Activated CD4-positive, alpha-beta T cell treated with anti-CD3 and anti-CD28 coated beads, Interleukin-2, amount 10 ng/mL, durations not matched to agents 7 days and 5 days (primary cell): ENCODE measurements at places on chromosomes 11 and 22. TPM values are rescaled to one million over a fixed set of nuclear protein-coding genes. Genes with fewer than 3 reads are reported as not detected.

GRCh38 chr11:18720808-18721560 is 5.0 kb downstream of the IGSF22 start:
- no peaks in the 10 kb centered on the region for H3K36me3 ChIP-seq
- no peak overlapping the region for H3K27ac ChIP-seq
- H3K27me3 ChIP-seq = peaks cover 8% of the 10 kb centered on the region
- peak overlapping the region; percentile 73 for H3K4me3 ChIP-seq

Gene LAYN
- total RNA-seq = 0.89 TPM

DNA sequence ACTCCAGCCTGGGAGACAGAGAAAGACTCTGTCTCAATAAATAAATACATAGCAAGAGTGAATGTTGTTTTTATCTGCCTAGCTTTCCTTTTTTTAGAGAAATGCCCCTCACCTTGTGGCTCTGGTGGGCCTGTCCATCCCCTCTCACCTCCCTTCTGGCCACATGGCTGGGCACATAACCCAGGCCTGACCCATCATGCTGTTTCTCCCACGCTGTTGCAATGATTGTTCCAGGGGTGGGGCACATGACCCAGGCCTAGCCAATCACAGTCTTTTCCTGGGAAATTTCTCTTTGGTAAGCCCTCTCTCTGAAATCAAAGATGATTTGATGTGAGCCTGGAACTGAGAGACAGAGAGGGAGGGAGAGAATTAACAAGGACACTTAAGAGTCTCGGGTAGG is 5.5 kb upstream of the CYTH4 start:
- H3K36me3 ChIP-seq = peaks cover 2% of the 10 kb centered on the region
- DNase-seq = no peak
- H3K27ac ChIP-seq = peak overlapping the region; percentile 46
- peaks cover 60% of the 10 kb centered on the region for H3K4me1 ChIP-seq
- H3K4me3 ChIP-seq = no peak overlapping the region

GRCh38 chr22:17867160-17867785 is 93.0 kb upstream of the BID start:
- DNase-seq = no peak
- H3K27ac ChIP-seq = no peak overlapping the region
- H3K36me3 ChIP-seq = no peaks in the 10 kb centered on the region
- H3K27me3 ChIP-seq = no peaks in the 10 kb centered on the region
- peaks cover 14% of the 10 kb centered on the region for H3K4me1 ChIP-seq

DNA sequence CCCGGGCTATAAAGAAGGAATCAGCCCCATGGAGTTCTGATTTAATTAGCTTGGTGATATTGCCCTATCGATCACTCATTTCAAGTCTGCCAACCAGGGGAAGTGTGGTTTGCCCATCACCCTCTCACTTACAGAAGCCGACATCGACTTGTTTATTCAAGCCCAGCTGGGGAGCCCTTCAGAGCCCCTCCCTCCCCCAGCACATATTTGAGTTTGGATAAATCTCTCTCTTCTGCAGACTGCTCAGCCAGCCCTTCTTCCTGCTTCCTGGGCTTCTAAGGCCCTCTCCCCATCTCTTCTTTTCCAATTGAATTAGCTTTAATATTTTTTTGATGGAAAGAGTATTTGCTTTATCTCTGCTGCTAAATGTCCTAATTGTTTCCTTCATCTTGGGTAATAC is 299.0 kb downstream of the MIAT start:
- no peaks in the 10 kb centered on the region for H3K36me3 ChIP-seq
- H3K27ac ChIP-seq = no peak overlapping the region
- no peak overlapping the region for H3K4me3 ChIP-seq
- peaks cover 40% of the 10 kb centered on the region for H3K27me3 ChIP-seq
- no peaks in the 10 kb centered on the region for H3K4me1 ChIP-seq

Gene CD3D
- 557 TPM for total RNA-seq

DNA sequence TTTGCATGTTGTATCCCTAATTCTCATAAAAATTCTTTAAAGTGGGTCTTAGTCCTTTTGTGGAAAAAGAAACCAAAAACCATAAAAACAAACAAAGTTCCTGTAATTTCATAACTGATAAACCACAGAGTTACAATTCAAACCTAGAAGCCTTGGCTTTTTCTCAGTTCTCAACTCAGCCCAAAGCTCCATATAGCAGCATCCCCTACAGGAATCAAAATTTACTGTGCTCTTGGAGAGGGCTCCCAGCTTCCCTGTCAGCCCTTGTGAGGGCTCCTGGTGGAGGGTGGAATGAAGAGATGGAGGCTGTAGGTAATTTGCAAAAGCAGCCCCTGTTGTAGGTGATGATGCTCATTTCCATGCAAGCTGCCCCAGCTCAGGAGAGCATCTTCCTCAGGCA is 506.1 kb upstream of the KIRREL3 start:
- no peaks in the 10 kb centered on the region for H3K36me3 ChIP-seq
- no peak overlapping the region for H3K27ac ChIP-seq
- no peaks in the 10 kb centered on the region for H3K27me3 ChIP-seq
- no peak for DNase-seq
- no peak overlapping the region for H3K4me3 ChIP-seq

Gene TMEM218
- 16.9 TPM for total RNA-seq

DNA sequence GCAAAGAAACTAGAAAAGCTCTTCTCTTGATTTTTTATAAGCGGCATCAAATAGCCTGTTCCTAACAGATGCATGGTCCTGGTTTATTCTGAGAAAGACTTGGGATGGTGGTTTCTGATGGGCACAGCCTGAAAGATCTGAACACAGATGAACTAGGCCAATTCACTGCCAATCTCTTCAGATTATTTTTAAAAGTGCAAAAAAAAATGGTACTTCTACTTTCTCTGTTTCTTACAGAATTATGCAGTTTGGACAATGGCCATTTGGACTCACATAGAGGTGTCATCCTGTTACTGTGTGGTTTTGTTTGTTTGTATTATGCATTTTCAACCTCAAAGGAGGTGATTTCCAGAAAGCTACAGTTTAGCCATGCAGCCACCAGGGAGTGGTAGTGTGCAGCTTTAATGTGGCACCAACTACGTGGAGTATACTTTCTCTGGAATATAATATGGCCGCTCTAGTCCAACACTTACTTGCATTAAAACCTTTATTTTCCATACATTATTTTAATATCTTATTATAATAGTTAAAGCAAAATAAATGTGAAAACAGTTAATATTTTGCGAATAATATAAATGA is 469.8 kb upstream of the KIRREL3 start:
- no peak overlapping the region for H3K4me3 ChIP-seq
- peaks cover 3% of the 10 kb centered on the region for H3K27me3 ChIP-seq
- no peaks in the 10 kb centered on the region for H3K36me3 ChIP-seq
- no peak for DNase-seq

- peaks cover 4% of the 10 kb centered on the region for H3K4me1 ChIP-seq
- no peaks in the 10 kb centered on the region for H3K36me3 ChIP-seq
- H3K4me3 ChIP-seq = no peak overlapping the region
These were observed 222.8 kb downstream of the DDX10 start for GRCh38 chr11:108887436-108888238.

Gene OR5P2
- total RNA-seq = not detected

DNA sequence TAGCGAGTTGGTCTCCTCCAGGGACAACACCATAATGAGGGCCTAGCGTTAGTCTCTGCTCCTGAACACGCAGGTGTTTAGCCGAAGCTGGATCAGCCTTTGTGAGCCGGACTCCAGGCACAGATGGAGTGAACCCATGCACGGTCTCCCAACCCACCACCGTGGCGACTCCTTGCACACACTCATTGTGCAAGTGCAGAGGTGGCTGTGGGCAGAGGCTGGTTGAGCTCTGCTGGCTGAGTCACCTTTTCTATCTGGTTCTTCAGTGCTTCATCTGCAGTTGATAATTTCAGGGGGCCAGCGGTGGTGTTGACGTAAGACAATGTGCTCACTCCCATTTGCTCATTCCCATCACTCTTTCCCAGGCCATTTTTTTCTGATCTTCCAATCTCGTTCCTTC is 72.1 kb upstream of the SLC22A12 start:
- peaks cover 13% of the 10 kb centered on the region for H3K27me3 ChIP-seq
- H3K4me3 ChIP-seq = no peak overlapping the region
- no peak overlapping the region for H3K27ac ChIP-seq
- H3K36me3 ChIP-seq = no peaks in the 10 kb centered on the region
- DNase-seq = no peak

Gene GAL
- not detected for total RNA-seq

Gene MALAT1
- 8,252 TPM for total RNA-seq

Gene PRSS23
- total RNA-seq = 0.35 TPM

- DNase-seq = no peak
- H3K27me3 ChIP-seq = no peaks in the 10 kb centered on the region
- H3K27ac ChIP-seq = no peak overlapping the region
- H3K4me3 ChIP-seq = no peak overlapping the region
- peaks cover 30% of the 10 kb centered on the region for H3K4me1 ChIP-seq
These were observed 55.6 kb downstream of the TCF20 start for GRCh38 chr22:42214633-42215415.

DNA sequence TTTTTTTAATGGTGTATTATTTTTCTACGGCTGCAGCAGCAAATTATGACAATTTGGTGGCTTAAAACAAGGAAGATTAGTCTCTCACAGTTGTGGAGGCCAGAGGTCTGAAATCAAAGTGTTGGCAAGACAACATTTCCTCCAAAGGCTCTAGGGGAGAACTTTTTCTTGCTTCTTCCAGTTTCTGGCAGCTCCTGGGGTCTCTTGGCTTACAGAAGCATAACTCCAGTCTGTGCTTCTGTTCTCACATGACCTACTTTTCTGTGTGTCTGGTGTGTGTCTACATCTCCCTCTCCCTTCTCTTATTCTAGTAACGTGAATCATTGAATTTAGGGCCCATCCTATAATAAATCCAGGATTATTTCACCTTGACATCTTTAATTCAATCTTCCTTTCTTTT is 551.9 kb upstream of the LUZP2 start:
- no peak for DNase-seq
- H3K4me1 ChIP-seq = no peaks in the 10 kb centered on the region
- H3K4me3 ChIP-seq = no peak overlapping the region
- H3K27ac ChIP-seq = no peak overlapping the region

DNA sequence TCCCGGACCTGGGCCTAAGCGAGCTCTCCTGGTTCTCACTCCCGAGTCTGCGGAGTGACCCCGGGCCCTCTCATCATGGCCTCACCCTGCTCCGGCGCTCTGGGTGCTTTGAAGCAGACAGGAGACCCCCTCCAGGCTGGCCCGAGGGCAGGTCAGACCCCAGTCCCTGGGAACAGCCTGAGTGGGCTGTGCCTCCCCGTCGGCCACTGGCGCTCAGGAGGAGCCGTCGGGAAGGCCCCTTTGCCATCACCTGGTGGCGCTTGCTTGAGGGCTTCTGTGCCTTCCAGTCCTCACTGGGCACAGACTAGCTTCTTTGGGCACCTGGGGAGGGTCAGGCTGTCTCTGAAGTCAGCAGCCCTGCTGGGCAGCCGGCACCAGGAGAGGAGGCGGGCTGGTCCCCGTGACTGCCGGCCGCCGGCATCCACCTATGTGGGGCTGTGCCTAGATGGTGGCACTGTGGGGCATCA is 6.7 kb downstream of the BRSK2 start:
- H3K27ac ChIP-seq = no peak overlapping the region

Gene HMOX1
- 0.31 TPM for total RNA-seq

DNA sequence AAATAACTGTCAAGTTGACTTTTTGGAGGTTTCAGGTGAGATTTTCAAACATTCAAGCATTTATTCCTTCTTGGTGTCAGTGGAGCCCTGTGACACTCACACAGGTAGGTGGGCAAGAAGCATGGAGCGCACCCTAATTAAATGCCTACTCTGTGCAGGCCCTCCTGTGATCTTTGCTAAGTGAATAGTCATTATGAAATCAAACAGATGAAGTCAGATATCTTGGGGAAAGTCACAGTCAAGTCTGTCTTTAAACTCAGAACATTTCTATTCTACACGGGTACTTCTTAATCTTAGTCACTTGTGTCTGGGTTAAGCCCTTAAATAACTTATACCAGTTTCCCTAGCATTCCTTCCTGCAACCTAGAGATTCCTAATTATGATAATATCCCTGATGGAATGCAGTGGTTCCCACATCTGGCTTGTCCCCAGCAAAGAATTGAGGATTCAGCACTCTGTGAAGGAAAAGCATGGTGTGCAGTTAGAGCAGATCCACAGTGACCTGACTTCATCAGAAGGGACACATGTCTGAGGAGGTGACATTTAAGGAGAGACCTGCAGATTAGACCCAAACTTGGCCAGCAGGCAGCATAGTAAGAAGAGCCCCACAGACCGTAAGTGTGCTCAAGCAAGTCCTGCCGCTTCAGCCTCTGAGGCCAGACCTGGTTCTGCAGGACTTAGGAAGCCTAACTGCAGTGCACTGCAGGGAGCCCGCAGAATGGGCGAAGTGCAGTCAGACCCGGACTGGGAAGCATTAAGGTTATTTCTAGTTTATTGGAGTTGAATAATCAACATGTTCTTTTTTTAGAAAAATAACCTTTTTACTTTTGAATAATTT is 85.3 kb upstream of the GAL start:
- DNase-seq = no peak
- H3K4me1 ChIP-seq = no peaks in the 10 kb centered on the region
- H3K36me3 ChIP-seq = peaks cover 80% of the 10 kb centered on the region

DNA sequence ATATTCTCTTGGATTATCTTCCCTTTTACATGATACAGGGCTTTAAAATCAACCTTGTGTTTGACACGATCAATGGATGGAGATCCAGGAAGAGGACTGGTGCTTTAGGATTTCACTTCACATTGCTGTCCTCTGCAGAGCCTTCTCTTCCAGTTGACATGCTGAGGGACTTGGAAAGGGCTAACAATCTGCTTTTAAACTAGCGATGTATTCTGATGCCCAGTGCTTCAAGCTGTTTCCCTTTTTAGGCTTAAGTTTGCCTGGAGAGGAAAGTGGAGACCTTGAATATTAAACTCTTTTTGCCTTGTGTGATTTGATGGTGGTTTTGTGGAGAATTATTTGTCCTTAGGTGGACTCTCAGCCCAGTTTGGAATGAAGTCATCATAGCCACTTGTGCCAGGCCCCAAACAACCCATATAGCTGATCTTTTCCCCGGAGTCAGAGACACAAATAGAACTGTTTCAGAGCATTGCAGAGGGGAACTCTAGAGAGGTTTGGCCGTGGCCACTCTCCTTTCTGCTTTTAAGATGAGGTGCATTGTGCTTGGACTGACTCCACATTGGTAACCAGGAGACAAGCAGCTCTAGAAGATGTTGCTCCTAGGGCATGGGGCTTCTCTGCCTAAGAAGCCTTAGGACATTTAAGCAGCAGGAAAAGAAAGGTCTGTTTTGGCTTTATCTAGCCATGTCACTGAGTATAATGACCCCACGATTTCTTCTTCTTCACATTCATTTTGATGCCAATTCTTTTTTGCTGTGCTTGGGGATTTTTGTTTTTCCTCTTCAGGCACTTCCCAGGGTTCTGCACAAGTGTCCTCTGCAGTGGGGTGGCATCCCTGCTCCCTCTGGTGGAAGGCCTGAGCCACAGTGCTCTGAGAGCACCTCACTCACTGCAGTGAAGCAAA is 152.8 kb downstream of the NCAM1 start:
- no peak overlapping the region for H3K27ac ChIP-seq
- H3K4me1 ChIP-seq = no peaks in the 10 kb centered on the region
- H3K36me3 ChIP-seq = no peaks in the 10 kb centered on the region
- H3K4me3 ChIP-seq = no peak overlapping the region
- DNase-seq = no peak
